Adipocyte (in vitro differentiated cells): ENCODE measurements at places on chromosomes 3 and 15.
A peak's percentile ranks its signal among the peaks of the same experiment; 100 is the strongest.

GRCh38 chr3:33936171-33936920, 137.9 kb downstream of the PDCD6IP start:
- no peak for DNase-seq

DNA sequence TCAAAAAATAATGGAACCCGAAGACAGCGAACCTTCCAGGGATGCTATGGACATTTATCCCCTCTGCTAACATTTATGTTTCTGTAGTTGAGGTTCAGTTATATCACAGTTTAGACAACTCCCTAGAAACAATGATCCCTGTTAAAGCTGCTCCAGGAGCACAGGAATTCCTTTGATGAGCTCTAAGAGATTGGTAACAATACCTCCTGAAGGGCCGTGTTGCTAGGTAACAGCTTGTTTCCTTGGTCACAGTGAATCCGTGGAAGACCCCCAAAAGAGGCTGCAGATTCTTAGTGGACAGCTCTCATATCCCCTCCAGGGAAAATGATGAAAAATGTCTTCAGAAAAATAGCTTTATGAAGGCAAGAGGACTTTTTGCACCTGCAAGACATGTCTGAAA, 160.2 kb downstream of the SERPINI1 start:
- no peak for DNase-seq

GRCh38 chr15:25785641-25786025, 77.5 kb downstream of the ATP10A start:
- DNase-seq: no peak

DNA sequence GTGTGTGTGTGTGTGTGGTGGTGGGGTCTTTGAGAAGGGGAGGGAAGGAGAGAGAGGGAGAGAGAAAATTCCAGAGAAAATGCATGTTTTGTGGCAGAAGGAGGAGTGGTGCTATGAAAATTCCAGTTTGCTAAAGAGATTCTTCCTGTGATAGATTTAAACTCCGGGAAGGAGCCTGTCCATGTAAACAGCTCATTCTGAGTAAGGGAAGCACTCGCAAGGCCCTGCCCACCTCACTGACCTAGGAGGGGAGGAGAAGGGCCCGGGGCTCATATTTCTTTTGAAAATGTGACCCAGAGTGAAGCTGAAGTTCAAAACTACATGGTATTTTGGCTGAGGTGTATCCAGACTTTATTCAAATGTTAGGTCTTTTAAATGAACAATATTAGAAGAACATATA, 41.3 kb downstream of the ADAMTSL3 start:
- no peak for DNase-seq

- peak; percentile 78 for DNase-seq
Measured at GRCh38 chr3:17372362-17373210, 369.8 kb downstream of the TBC1D5 start.

- peak; percentile 16 for DNase-seq
Measured at GRCh38 chr3:29805757-29806156, 524.9 kb downstream of the RBMS3 start.

DNA sequence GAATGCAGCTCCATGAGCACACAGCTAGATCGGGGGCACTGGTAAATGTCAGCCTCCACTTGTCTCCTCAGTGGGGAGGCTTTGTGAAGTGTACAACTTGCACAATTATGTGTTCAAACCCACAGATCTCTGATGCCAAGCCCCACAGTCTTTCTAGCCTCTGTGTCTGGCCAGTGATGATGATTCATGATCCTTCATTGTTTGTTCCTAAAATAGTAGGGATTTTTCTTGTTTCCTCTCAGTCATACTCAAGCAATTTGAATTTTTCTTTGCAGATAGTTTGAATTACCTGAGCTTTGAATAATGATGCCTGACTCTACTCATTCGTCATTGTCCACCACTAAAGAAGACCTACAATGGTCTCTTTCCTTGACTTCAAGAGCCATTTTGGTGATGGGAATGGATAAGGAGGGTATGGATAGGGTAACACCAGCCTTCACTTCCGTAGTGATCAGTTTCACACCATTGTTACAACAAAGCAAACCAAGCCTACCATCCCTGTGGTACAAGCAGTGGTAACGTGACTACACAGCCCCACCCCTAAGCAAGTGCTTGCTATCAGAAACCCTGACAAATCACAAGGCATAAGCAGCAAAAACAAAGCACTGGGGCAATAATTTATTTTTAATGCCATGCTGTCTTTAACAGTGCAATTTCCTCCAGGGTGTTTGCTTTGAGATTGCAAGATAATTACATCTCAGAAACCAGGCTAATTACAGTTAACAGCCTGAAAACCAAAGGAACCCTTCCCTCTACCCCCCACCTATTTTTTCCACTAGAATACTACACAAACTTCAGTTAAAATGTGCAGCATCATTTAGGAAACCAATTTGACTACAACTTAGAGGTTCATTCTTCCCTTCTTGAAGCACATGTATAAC, 114.1 kb upstream of the PPP2R3A start:
- DNase-seq: peak; percentile 1

DNA sequence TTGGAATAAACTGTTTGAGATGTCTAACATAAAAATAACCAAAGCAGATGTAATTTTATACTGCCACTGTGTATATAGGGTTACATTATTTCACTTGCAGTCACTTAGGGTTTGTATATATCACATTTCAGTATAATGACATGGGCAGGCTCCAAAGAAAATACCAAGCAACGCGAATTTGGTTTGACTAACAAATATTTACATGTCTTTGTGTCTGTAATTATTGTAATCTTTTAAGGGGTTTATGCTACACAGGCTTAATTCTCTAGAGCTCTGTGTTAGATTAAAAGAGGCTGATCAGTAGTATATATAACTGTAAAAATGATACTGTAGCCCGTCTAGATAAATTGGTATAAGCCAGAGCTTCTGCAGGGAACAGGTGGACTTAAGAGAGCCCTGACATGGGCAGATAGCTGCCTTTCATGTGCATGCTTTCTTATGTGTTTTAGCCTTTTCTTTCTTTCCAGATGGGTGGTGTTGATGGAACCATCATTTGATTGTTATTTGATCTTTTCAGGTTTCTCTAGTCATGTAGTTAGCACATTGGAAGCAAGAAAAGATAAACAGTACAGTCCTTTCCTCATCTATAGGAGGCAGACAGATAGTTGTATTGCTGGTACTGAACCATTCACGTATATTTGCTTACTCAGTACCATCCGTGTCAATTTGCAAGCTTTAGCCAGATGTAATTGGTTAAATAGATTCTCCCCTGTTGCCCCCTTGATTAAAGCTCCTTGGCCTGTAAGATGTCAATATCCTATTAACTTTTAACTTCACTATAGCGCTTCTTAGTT, 86.1 kb downstream of the GALK2 start:
- peak; percentile 71 for DNase-seq

GRCh38 chr3:150367757-150368156, 40.3 kb upstream of the TSC22D2 start:
- DNase-seq: no peak

- DNase-seq: peak; percentile 12
Measured at GRCh38 chr3:160667452-160667851, 9.5 kb upstream of the ARL14 start.

GRCh38 chr3:17314171-17314570, 428.3 kb downstream of the TBC1D5 start:
- DNase-seq: no peak

- DNase-seq: peak; percentile 78
Measured at GRCh38 chr15:60328852-60329443, 68.8 kb downstream of the ANXA2 start.

DNA sequence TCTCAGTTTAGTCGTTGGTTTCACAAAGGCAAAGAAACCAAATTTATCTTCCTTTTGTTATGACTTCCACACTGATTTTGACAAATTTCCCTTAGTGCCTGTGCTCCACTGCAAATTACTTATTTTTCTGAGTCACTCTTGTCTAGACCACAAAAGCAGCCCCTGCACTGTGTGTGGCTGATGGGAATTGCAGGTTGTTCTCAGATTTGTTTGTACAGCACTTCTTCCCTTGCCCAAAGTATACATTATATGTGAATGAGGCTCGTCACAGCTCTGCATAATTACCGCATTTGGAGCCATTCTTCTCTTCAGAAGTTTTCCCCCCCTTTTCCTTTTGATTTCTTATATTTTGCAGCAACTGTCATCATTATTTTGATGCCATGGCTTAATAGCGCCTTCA, 354.2 kb upstream of the IL12A start:
- DNase-seq: peak; percentile 54

DNA sequence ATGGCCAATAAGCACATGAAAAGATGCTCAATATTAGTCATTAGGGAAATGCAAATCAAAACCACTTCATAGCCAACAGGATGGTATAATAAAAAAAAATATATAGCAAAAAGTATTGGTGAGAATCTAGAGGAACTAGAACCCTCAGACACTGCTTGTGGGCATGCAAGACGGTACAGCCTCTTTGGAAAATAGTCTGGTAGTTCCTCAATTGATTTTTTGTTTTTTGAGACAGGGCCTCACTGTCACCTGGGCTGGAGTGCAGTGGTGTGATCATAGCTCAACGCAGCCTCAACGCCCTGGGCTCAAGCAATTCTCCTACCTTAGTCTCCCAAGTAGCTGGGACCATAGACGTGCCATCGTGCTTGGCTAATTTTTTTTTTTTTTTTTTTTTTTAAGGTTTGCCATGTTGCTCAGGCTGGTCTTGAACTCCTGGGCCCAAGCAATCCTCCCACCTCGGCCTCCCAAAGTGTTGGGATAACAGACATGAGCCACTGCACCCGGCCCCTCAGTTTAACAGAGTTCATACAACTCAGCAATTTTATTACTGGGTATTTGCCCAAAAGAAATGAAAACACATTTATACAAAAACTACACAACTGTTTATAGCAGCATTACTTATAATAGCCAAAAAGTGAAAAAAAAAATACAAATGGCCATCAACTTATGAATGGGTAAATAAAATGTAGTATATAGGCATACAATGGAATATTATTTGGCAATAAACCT, 5.1 kb downstream of the PRC1 start:
- DNase-seq: no peak

- peak; percentile 96 for DNase-seq
Measured at GRCh38 chr15:69058830-69059556, 44.5 kb downstream of the NOX5 start.

- no peak for DNase-seq
Measured at GRCh38 chr3:124174910-124175874, 183.3 kb upstream of the ROPN1 start.

GRCh38 chr3:105444725-105445124, 78.0 kb downstream of the ALCAM start:
- DNase-seq: peak; percentile 29

GRCh38 chr15:32041294-32041693, 11.0 kb downstream of the CHRNA7 start:
- no peak for DNase-seq

DNA sequence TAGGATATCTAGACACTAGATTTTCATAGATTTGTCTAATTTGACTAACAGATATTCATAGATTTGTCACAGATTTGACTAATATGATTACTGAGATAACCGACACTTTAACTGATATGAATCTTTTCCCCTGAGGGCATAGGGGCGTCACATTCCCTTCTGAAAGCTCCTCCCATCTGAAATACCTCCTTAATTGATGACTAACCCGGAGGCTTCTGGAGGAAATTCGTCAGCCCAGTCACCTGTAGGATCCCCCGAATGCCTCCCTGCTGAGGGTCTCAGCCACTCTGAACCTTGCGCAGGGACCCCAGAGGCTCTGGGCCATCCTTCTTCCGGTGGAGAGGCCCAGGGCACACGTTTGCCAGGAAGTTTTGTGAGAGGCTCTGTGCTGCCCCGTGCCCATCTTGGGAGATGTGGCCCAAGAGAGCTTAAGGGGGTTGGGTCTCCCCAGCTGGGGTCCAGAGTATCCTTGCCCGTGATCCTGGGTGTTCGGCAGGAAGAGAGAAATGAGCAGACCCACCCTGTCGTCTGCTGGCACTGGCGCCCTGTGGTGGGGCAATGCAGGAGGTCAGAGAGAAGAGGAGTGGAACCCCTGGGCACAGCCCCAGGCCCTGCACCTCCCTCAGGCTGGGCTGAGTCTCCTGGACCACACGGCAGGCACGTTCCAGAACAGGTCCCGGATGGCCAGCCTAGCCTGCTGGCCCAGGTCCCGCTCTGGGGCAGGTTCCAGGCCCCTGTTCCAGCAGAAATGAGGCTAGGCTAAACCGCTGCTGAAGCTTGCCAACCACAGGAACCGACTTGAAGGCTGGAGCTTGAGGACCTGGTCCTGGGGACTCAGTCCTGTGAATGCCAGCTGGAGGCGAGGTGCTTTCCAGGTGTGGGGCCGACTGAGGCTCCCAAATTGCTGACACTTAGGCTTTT, 1.7 kb downstream of the PLA2G4D start:
- peak; percentile 39 for DNase-seq

- DNase-seq: no peak
Measured at GRCh38 chr3:47291158-47291753, 8.5 kb downstream of the KLHL18 start.

DNA sequence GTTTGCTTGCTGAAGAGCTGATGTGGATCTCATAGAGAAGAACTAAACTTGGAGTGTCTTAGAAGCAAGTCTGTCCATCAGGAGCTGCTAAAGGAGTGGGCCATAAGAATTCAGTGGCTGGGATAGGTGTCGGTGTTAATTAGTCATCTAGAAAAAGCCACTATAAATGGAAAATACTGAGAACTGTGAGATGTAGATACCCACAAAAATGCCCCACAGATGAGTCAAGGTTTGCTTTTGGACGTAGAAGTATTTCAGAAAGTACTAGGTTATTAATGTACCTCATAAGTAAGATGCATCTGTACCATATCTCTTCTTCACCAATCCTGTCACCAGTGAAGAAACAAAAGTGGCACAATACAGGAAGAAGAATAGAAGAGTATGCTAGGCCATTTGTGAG, 530.9 kb upstream of the TGFBR2 start:
- DNase-seq: no peak

- DNase-seq: no peak
Measured at GRCh38 chr3:188711881-188712247, 459.9 kb upstream of the TPRG1 start.

DNA sequence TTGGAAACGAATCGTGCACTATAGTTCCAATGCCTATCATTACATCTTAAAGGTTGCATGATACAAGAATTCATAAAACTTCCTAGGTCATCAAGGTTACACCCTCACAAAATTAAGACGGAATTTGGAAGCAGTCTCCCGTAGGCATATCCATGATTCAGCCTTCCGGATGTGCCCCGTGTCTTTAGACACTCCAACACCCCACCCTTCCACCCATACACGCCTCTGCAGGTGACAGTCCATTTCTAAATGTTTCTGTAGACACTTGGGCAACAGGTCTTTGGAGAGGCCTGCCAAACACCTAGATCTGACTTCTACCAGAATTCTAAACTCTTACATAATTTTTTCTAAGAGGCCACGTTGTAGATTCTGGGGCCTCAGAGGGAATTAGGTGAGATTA, 49.8 kb downstream of the LDHAL6B start:
- DNase-seq: no peak

- no peak for DNase-seq
Measured at GRCh38 chr15:74845581-74845980, 2.6 kb upstream of the ULK3 start.
